Stimulated activated naive CD4-positive, alpha-beta T cell (primary cell): ENCODE measurements at places on chromosomes 2 and 18.
A peak's percentile ranks its signal among the peaks of the same experiment; 100 is the strongest.

DNA sequence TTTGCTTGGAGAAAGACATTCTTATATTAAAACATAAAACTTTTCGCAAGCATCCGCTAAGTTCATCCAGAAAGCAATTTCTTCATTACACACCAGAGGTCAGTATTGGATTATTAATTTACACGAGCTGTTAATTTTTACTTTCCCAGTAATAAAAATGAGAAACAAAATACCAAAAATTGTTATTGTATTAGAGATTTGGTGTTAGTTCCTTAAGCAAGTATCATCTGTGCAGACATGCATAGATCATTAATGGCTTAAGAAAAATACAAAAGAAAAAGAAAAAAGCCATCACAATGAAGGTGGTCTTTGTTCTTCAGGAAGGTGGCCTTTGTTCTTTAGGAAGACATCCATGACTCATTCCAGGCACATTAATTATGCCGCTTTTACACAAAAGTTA is 53.6 kb upstream of the HNMT start:
- no peak for DNase-seq

DNA sequence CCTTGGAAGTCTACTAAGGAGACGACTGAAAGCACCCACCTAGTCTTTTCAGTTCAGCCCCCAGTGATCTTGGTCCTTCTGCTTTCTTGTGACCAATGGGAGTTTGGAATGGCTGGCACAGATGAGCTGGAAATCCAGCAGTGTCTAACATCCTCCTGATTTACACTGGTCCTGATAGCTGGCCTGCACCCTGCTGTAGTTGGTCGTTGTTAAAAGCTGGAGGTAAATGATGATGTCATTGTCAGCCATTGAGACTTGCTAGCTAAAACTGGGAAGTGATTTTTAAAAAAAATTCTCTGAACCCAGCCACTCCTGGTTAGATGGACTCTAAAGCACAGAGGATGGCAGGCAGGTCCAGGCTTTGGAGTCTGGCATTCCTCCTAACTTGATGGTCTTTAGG is 19.3 kb downstream of the CCT7 start:
- no peak for DNase-seq

- DNase-seq, result no peak
These were observed 8.3 kb downstream of the GYPC start for GRCh38 chr2:126664234-126664633.

DNA sequence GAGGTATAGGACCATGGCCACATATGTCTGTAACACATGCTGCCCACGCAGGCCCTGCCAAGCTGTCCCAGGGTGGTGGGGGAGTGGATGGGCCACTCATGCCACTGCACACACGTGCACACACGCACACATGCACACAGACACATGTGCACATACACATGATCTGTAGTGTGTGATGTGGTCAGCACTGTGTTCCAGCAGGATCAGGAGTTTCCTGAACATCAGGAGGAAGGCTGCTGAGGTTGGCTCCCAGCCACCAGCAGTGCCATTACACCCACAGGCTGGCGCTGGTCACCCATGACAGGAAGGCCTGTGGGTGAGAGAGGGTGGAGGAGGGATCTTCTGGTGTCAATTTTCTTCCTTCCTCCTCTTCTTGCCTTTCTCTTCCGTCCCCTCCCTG is 44.7 kb downstream of the POMC start:
- DNase-seq, result no peak

DNA sequence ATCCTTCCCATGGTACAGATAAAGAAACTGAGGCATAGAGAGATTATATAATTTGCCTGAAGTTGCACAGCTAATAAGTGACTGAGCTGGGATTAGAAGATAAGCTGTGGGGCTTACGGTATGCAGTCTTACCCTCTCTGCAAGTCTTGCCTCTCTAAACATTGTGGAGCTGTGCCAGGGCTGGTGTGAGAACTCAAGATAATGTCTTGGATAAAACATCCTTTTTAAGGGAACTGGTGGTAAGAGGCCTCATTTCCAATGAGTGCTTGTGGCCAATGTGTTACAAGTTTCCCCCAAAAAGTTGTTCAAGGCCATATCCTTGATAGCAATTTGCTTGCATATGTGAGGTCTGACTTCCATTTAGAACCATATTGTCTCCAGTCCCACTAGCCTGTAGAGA is 84.3 kb upstream of the ETAA1 start:
- no peak for DNase-seq

- DNase-seq, result no peak
These were observed 1.0 kb downstream of the AGAP1 start for GRCh38 chr2:235494716-235495372.

DNA sequence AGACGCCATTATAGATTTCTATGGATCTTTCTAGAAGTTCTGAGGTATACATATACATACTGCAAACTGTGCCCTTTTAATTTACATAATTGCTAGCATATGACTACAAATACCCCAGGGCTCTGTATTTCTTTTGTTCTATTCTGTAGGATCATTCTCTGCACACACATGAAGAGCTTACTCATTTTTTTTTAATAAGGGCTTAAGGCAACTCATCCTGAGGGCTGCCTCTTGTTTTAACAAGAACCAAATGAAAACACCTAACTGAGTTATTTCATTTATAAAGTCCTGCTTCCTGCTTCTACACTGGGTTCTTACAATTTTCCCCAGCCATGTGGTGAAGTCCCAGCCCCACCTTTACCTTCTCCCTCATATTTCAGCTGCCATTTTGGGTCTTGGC is 390.5 kb downstream of the IRS1 start:
- DNase-seq, result no peak

- DNase-seq, result peak; percentile 15
These were observed 57.5 kb downstream of the ZRANB3 start for GRCh38 chr2:135473567-135473966.

- DNase-seq, result no peak
These were observed 858 bp downstream of the POLR1B start for GRCh38 chr2:112542984-112543661.

- no peak for DNase-seq
These were observed 75.4 kb downstream of the EMX1 start for GRCh38 chr2:72992734-72993102.

GRCh38 chr2:54809819-54810218 is 86.4 kb downstream of the EML6 start:
- DNase-seq, result no peak

- no peak for DNase-seq
These were observed 5.6 kb downstream of the ESPNL start for GRCh38 chr2:238105506-238106338.

GRCh38 chr18:35619464-35619863 is 37.9 kb downstream of the GALNT1 start:
- DNase-seq, result no peak

DNA sequence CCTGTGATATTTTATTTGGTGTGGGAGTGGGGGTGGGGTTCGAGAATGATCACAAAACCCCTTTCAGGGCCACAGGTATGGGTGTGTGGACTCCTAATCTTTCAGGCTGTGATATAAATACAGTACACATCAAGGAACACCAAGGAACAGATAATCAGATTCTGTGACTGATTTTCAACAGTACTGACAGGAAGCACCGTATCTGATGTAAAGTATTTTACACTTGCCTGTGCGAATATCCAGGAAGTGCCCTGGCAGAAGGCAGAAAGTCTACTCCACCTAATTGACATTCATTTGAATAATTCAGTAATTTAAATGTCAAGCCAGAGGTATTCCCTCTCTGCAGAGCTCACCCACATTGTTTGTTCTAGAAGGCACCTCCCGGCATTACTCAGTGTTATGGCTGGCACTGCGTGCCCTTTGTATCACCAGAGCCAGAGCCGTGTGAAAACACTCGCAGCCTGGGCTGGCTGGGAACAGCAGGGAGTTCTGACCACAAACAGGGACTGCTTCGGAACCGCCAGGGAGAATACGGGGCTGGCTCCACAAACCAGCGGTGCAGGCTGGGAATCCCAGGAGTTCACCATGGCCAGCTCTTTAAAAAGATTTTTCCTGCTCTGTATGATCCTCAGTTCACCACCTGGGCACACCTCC is 91.8 kb downstream of the ACVR1 start:
- DNase-seq, result no peak

- no peak for DNase-seq
These were observed 442.2 kb downstream of the TGIF1 start for GRCh38 chr18:3892152-3892551.

DNA sequence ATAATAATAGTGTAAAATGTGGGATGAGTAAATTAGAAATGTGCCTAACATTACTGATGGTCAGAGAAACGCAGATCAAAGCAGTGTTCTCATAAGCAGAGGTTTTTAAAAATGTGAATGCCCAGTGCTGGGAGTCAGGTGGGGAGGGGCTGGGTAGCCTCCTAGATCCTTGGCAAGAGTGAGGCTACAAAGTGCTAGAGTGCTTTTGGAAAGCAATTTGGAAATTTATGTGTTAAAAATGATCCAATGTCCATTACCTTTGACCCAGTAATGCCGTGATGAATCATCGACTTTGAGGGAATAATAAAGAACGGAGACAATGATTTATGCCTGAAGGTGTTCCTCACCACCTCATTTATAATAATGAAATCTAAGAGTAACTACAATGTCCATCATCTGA is 44.9 kb upstream of the TWIST2 start:
- DNase-seq, result no peak

DNA sequence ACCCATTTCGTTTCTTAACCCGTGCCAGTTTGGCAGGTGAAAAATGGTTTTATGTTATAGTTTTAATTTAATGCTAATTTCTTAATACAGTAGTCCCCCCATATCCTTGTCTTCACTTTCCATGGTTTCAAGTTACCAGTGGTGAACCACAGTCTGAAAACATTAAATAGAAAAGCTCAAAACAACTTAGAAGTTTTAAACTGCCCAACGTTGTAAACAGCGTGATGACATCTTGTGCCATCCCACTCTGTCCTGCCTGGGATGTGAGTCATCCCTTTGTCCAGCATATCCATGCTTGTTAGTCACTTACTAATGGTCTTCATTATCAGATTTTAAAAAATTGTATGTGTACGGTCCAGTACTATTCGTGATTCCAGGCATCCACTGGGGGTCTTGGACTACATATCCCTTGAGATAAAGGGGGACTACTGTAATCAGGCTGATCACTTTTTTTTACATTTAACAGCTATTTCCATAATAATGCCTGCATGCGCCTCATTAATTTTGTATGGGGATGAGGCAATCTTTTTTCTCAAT is 31.9 kb downstream of the SLC66A3 start:
- DNase-seq, result no peak

GRCh38 chr18:28095041-28095440 is 81.9 kb downstream of the CDH2 start:
- DNase-seq, result no peak

DNA sequence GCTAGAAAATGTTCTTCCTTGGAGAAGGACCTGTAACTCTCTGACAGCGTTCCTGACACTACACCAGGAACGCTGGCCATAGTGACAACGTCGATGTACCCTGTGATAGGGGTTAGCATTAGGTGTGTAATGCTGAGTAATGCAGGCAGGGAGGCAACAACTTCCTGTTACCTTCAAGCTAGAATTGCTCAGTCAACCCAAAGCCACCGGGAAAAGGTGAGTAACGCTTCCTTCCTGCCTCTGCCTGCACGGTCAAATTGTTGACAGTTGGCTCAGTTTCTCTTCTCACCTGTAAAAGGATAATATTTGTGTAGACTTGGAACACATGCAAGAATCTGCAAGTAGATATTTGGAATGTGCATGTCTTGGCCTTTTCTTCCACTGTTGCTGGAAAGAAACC is 12.7 kb downstream of the FAM110C start:
- no peak for DNase-seq

DNA sequence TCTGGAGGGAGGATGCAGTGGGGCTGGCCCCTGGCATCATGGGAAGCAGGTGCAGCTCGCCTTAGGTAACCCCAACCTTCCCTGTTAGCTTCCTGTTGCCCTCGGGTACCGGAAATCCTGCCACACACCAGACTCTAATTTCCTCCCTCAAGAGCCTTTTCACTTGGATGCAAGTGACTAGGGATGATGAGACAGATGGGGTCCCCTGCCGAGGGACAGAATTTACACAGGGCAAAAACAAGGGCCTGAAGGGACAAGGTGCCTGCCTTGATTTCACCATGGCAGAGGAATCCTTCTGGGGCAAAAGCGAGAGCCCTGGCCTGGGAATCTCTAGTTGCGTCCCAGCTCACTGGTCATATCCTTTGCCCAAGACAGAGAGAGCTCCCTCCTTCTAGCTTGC is 263.1 kb downstream of the LOXHD1 start:
- no peak for DNase-seq

DNA sequence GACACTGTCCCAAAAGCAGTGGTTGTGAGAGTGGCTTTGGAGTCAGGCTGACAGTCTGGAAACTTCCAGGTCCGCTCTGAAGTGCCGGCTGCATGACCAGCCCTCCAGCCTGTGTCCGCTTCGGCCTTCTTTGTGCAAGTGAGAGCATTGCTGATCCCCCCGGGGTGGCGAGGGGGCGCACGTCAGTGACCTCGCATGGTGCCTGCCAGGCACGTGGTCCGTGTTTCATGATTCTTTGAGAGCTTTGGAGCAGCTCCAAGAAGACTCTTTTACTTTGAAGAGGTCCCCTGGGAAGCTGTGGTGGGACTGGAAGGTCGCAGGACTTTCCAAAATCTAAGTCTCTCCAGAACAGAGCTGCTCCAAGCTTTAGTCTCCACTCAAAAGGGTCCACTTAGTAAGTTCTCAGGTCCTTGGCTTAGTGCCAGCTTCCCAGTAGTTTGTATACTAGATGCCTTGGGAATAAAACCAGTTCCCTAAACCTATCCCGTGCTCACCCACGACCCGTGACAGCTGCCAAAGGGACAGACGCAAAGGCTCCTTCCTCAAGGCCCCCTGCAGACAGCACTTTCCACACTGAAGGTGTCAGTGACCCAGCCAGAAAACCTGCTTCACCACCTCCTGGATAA is 68.8 kb downstream of the ADI1 start:
- no peak for DNase-seq

DNA sequence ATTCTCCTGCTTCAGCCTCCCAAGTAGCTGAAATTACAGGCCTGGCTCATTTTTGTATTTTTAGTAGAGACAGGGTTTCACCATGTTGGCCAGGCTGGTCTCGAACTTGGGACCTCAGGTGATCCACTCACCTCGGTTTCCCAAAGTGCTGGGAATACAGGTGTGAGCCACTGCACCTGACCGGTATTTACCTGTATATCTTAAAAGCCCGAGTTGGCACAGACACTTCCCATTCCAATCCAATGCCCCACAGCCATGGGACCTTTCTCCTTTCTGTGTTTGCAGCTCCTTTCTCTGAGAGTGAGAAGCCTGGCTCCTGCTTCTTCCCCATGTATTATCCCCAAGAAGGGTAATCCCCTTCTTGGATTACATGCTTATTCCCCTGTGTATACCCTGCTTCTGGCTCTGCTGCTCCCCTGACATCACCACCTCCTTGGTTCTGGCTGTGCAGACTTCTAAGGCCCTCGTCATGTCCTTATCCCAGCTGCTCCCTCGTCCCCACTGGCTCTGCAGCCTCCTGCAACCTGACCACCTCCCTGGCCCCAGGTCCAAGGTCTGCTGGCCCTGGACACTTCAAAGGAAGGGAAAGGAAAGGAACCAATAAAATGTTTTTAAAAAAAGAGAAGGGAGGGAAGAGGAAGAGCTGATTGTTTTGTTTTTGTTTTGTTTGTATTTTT is 52.8 kb downstream of the INPP5D start:
- DNase-seq, result no peak

GRCh38 chr2:180124273-180125139 is 117.4 kb upstream of the CWC22 start:
- no peak for DNase-seq
